Stimulated activated CD4-positive, alpha-beta T cell treated with anti-CD3 and anti-CD28 coated beads, Interleukin-2, amount 100 ng/mL, for 24 hours (primary cell): ENCODE measurements at places on chromosomes 2 and 18.

- no peak for DNase-seq
Observed at GRCh38 chr18:45254709-45255082, 360.6 kb upstream of the SLC14A2 start.

- no peak for DNase-seq
Observed at GRCh38 chr18:69383186-69383585, 17.5 kb upstream of the DOK6 start.

GRCh38 chr2:37839991-37840390, 85.1 kb upstream of the RMDN2 start:
- DNase-seq: no peak

DNA sequence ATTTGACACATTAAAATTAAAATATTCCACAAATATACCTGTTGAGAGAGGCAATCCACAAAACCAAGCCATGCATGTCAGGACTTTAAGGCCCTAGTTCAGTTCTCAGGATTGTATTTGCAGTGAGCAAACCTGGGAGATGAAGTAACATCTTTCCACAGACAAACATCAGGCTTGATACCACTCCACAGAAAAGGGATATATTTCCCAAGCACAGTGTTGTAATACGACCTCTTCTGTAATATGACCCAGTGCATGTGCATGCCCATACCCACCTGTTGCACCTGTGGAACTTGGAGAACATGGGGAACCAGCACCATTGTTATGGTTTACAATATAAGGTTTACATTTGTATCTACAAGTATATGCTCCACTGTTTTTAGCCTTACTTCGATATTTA, 184.0 kb downstream of the PDE11A start:
- no peak for DNase-seq

- DNase-seq: no peak
Observed at GRCh38 chr2:167404627-167405284, 516.5 kb downstream of the XIRP2 start.
